HL-60 (cell line): ENCODE measurements at places on chromosomes 7 and 10.

- no peak for DNase-seq
Measured at GRCh38 chr10:129207297-129207696, 259.7 kb upstream of the MGMT start.

- DNase-seq, result no peak
Measured at GRCh38 chr10:5774987-5775620, 38.1 kb downstream of the GDI2 start.

- peak; percentile 32 for DNase-seq
Measured at GRCh38 chr7:116249969-116250553, 39.7 kb downstream of the TES start.

- no peak for DNase-seq
Measured at GRCh38 chr10:86801995-86802394, 45.6 kb downstream of the BMPR1A start.

- no peak for DNase-seq
Measured at GRCh38 chr10:117362313-117362712, 12.9 kb downstream of the PDZD8 start.

GRCh38 chr7:1268866-1269265 is 36.2 kb downstream of the UNCX start:
- no peak for DNase-seq

- no peak for DNase-seq
Measured at GRCh38 chr7:104362756-104363155, 34.4 kb downstream of the LHFPL3 start.

DNA sequence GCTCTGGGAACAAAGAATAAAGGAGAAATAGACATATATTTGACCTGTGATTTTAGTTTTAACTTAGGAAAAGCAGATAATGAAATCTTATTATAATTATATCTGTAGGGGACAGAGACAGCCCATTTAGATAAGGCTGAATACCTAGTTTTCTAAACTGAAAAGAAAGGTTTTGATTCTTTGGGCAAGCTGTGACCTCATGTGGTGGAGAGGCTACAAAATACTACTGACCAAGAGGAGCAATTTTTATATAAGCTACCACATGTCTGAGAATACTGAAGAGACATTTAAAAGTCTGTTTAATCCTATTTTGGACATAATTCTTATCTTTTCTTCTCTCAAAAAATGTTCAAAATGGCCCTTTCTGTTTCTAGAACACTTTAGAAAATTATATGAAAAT is 271.0 kb downstream of the MTERF1 start:
- DNase-seq, result no peak

DNA sequence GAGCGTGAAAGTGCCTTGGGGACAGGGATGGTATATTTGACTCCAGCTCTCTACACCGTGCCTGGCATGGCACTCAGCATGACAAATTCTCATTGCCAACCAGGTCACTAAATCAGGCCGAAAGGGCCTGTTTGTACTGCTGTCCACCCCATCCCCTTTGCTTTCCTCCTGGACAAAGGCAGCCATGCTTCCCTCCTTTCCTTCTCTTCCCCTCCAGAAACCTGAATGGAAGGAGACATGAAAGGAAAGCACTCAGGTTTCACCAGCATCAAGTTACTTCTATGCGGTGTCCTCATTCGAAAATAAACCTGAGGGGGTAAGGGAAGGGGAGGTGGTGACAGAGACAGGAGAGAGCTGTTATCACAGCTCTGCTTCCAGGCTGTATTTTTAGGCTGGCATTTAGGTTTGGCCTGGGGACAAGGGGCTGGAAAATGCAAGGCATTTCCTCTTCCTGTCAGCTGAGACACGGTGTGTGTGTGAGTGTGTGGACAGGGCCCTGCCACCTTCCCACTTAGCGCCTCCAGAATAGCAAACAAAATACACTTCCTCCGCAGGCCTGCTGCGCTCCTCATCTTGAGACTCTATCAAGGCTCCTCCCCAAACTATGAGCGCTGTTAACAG is 79.9 kb upstream of the COL13A1 start:
- DNase-seq, result no peak

GRCh38 chr7:156537006-156537405 is 103.6 kb upstream of the RNF32 start:
- DNase-seq, result no peak

DNA sequence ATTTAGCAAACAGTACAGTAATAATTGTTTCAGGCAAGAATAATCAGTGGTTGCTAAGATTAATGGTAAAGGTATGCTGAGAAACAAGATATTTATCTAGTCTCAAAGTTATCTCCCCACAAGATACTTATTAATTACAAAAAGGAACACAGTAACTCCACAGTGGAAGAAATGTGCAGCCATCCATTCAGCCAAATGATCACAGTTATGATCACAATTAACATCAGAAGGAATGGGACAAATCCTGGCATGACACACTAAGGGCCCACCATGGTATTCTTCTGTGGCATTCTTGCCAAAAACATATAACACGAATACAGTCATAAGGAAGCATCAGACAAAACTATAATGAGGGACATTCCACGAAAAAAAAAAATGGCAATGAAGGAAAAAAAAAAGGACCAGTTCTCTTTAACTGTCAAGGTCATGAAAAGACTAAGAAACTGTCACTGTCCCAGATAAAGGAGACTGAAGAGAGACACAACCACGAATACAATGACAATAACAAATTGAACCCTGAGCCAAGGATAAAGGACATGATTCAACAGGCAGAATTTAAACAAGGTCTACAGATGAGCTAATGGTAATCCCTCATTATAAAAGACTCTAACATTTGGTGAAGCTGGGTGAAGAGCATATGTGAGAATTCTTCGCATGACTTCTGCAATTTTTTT is 20.9 kb downstream of the NUDCD3 start:
- no peak for DNase-seq

DNA sequence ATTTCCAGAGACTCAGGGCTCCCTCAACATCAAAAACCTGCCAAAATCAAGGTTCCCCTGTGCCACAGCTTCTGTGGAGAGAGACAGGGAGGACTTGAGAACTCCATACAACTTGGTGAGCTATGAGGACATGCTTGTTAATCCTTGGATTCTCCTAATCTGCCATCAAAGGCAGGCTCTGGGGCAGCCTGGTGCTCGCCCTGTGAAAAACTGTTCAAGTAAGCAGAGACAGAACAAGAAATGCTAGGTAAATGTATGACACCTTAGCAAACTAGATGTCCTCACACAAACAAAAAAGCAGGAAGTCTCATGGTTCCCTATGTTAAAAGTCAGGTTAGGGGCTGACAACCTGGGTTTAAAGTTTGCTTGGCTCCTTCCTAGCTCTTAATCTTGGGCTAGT is 73.6 kb downstream of the ANK3 start:
- no peak for DNase-seq

GRCh38 chr7:155471718-155472117 is 13.8 kb downstream of the EN2 start:
- no peak for DNase-seq

DNA sequence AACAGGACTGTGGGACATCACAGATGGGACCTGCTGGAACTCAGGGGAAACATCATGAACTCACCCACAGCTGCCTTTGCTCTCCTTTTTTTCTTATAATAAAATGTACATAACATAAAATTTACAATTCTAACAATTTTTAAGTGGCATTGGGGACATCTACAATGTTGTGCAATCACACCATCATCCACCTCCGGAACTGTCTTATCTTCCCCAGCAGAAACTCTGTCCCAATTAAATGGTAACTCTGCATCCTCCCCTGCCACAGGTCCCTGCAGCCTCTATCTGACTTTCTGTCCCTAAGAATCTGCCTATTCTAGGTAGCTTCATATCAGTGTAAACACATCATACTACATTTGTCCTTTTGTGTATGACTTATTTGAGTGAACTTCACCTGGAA is 19.4 kb upstream of the TMEM72 start:
- DNase-seq, result no peak

DNA sequence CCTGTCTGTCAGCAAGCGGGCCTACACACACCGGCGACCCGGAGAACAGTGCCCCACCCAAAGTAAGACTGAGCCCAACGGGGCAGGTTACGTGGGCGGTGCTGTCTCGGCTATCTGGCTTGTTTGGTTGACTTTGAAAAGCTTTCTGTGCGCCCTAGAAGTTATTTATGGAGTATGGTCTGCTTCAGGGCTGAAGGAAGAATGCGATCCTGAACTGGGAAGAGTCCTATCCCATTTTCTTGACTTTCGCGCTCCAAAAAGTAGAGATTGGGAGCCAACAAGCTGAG is 1.5 kb downstream of the INA start:
- DNase-seq, result no peak

DNA sequence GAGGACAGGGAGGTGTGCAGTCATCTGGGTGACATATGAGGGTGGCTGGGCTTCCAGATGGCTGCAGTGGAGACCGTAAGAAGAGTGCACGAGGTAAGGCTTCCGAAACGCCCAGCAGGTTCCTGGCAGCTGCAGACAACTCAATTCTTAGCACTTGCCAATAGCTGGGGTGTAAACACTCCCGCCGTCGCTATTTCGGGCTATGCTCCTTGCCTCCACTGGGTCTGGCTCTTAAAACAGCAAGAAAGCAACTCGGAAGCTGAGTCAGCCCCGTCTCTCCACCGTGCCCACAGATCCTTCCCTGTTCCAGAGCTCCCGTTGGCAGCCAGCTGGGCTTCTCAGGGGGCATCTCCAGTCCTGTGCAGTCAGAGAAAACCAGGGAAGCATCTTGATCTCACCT is 6.1 kb upstream of the PDGFA start:
- no peak for DNase-seq

DNA sequence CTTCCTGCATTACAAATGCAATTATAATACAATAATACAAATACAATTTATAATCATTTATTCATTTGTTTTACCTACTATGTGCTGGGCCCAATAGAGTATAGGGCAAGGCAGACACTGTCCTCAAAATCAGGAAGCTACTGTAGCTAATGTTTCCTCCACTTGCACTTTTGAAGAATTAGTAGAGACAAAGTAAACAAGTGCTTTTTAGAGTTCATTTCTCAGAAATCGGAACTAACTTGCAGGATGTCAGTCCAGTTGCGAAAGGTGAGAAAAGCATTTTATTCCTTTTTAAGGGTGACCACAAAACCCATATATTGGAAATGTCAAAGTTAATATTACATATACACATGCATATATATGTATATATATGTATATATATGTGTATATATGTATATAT is 14.2 kb downstream of the ADRB1 start:
- DNase-seq, result peak; percentile 20

- DNase-seq, result no peak
Measured at GRCh38 chr10:111261081-111261615, 184.3 kb downstream of the ADRA2A start.

- DNase-seq, result no peak
Measured at GRCh38 chr10:110348336-110348735, 43.6 kb upstream of the SMNDC1 start.

DNA sequence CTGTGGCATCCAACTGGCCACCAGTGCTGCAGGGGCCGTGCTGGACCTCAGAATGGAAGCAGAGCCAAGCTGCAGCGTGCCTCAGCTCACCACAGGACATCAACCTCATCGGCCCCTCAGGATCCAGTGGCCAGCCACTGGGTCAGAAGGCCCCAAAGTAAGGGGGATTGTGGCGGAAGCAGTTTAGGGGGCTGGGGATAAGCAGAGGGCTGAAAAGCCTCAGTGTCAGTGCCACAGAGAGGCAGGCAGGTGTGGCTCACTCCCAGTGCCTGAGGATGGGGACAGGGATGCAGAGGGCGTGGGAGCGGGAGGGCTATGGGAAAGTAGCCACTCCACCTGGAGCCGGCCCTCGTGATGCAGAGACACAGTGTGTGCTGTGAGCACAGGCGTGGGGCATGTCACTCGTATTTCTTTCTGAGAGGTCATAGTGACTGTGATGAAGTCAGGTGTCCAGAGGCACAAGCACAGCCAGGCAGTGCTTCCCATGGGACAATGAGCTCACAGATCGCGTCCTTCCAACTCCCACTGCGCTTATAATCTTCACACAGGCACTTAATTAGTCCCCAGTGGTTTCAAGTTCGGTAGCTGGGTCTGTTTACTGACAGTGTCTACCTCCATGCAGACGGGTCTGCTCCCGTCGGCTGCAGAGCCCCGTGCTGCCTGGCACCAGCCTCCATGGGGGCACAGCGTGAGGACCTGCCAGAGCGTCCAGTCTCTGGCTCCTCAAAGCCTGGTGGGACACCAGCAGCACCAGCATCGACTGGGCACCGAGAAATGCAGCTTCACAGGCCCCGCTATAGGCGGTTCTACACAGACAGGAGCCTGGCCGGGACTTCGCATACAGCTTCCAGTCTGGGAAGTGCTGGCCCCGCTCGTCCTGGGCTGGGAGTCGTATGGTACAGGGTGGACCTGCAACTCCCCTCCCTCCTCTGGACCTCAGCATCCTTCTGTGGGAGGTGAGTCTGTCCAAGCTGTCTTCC is 42.9 kb upstream of the CNPY1 start:
- no peak for DNase-seq
